ENCODE measurements at places on chromosomes 12 and 14.

DNA sequence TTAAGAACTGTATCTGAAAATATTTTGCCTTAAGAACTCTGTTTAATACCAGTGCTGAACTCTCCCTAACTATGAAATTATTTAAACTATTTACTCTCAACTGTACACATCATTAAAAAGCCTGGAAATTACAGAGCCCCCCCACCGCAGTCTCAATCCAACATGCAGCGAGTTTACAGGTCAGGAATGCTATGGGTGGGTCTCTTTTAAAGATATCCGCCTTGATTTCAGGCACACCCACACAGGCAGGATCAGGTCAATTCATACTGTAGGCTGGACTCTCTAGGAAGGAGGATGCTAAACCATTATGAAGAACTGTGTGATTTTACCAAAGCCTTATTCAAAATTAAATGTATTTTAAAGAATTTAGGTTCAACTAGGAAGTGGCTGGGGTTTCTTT, 16.5 kb downstream of the SPTLC2 start:
- DNase-seq, result no peak

DNA sequence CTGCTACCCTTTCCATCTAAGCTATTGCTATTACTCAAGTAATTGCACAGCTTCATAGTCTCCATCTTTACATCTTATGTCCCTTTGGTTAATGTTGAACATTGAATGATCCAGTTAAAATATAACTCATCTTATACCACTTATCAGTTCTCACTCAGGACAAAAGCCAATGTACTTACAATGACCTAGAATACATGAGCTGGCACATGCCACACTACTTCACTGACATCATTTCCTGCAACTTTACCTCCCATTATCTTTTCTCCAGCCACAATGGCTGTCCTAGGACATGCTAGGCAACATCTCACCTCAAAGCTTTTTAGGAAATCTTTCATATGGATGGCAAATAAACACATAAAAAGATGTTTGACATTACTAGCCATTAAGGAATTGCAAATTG, 309.2 kb downstream of the FOXG1 start:
- no peak for DNase-seq

DNA sequence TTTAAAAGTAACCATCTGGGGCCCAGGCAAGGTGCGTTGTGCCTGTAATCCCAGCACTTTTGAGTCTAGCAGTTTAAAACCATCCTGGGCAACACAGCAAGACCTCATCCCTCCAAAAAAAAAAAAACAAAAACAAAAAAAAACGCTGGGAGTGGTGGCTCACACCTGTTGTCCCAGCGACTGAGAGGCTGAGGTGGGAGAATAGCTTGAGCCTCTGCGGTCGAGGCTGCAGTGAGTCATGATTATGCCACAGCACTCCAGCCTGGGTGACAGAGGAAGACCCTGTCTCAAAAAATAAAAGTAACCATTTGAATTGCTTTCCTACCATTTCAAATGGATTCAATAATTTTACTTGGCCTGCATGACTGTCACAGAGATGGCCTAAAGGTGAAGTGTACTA, 186.5 kb upstream of the ATP2B1 start:
- no peak for DNase-seq

DNA sequence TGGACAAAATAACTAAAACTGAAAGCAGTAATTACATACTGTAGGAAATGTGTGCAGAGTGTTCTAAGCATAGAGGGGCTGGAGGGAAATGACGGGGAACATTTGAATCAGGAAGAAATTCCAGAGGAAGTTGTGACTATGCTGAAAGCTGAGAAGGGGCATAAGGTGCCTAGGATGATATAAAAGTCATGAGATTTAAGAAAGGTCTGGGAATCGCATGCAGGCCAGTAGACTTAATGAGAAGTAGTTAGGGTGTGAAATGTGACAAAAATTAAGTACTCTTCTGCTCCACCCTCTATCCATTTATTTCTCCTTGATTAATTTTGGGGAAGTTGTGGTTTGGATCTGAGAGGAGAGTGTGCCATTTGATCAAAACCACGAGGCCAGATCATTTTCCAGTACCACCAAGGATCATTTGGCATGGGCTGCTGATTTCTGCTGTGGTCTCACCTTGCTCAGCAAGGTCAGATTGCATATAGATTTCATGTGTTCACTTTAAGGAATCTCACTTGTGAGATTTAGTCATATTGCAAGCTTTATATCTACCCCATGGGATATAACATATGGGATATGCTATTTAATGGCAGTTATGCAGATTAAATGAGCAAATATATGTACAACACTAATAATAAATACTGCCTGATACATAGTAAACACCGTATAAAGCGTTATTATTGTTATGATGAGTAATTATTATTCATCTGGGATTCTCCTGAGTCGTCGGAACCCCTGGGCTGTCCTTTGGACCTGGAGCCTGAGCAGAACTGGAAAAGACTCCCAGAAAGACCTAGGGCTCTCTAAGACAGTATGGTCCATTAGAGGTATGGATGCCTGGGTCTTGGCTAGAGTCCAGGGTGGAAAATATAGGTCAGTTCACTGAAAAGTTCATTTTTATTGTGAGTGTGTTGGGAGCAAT, 72.3 kb downstream of the SRGAP1 start:
- no peak for DNase-seq

DNA sequence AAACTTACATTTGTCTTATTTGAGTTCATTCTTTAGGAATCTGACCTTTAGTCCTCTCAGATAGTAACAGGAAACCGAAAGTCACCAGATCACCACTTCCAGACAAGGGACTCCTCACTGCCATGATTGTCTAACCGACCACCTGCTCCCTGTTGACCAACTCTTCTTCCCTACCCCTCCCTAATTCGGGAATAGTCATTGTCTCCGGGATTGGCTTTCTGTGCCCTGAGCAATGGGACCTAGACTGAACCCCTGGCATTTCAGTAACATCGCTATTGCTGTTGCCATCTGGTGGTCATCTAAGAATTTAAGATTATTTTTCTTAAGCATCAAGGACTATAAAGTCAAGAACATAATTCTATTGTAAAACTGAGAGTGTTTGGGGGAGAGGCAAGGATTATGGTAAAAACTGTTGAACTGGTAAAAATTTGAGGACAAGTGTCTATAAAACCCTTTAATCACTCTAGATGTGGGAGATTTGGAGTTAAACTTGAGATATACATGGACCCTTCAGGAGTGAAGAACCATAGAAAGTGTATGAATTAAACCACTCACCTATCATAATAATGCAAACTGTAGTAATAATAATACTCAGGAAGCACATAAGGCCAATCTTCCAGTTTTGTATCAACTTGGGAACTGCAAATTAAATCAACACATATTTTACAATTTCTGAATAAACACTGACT, 6.3 kb downstream of the CLEC2A start:
- no peak for DNase-seq

DNA sequence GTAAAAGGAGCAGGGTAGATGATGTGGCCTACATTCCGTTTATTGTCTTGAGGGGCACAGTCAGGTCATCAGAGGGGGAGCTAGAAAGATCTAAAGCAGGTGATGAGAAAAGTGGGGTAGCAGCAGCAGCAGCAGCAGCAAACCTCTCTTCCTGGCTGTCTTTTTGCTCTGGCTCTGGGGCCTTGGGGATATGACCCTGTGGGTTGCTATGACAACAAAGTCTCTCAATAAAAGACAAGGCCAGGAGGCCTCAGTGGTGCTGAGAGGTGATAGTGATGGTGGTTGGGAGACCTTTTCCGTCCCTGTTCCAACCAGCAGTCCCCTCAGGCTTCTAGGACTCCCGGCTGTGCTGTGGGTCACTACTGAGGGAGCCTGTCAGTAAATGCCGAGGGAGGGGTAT, 138.6 kb downstream of the SLC8A3 start:
- no peak for DNase-seq

DNA sequence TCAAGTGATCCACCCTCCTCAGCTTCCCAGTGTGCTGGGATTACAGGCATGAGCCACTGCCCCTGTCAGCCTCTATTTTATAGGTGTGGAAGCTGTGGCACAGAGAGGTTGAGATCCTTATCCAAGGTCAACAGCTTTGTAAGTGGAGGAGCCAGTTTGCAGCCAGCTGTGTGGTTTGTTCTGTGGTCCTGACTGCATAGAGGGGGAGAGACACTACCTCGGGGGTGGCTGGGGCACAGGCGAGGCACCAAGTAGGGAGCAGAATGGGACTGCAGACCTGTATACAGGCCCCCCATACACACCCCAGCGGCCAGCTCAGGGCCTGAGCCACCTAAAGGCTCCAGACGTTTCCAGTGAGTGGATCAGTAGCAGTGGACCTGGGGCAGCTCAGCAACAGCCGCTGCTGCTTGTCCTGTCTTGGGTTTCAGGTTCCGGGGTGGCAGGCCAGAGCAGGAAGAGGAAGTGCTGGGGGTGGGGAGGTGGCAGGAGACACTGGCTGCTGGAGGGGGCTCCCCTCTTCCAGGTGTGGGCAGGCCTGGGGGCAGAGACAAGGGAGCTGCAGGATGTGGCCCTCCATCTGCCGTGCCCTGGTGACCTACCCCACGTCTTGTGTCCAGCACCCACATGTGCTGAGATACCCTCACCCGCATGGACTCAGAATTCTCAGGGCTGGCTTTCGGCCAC, 11.0 kb downstream of the ORAI1 start:
- DNase-seq, result no peak

DNA sequence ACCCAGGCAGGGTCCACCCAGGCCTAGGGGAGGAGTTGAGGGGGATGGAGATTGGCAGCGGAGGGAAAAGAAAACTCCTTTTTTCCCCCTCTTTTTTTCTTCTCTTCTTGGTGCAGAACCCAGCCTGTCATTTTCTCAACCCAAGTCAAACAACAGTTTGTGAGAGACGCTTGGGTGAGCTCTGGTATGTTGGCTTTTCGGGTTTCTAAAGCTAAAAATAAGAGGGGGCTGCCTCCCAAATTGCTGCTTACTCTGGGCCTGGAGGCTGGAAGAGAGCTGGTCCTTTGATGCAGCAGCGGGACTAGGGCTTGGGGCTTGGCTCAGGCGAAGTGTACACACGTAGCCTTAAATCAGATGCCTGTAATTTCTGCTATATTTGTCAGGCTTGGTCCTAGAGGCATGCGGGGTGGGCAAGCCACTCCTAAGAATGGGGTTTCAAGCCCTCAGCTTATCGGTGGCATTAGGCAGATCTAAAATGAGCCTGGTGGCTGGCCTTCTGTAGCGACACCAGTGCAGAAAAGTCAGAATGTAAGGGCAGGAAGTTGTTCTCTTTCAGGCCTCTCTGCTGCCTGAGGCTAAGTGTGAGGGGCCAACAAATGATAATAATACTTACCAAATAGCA, 816 bp upstream of the SLC8A3 start:
- DNase-seq, result no peak

- no peak for DNase-seq
Observed at GRCh38 chr12:75820071-75820470, 211.5 kb downstream of the PHLDA1 start.

DNA sequence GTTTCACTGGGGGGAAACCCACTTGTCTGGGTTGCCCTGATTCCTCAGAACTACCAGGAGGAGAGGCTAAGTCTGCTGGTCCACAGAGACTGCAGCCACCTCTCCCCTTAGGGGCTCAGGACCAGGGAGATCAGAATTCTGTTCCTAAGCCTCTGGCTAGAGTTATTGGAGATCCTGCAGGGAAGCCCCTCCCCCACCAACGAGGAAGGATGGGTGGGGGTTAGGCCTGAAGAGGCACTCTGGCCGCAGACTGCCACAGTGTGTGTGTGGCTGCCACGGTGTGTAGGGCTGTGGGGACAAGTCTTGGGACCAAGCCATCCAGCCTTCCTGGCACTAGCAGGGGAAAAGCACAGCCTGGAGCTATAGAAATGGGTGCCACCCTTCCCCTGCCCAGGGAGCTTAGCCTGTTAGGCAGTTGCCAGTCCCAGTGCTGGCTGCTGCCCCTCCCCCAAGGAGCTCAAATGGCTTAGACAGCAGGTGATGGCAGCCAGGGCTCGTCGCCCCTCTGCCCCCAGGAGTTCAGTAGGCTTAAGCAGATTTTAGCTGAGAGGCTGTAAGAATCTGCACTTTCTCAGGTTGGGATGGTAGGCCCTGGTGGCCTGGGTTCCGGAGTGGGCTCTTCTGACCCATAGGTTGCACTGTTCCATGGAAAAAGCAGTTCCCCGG, 107.7 kb downstream of the ERGIC2 start:
- no peak for DNase-seq

- no peak for DNase-seq
Observed at GRCh38 chr14:75383721-75384120, 44.1 kb upstream of the JDP2 start.

GRCh38 chr12:107441665-107442300, 243.8 kb upstream of the PWP1 start:
- DNase-seq, result no peak

- DNase-seq, result no peak
Observed at GRCh38 chr14:96503306-96503679, 1.1 kb downstream of the PAPOLA start.

DNA sequence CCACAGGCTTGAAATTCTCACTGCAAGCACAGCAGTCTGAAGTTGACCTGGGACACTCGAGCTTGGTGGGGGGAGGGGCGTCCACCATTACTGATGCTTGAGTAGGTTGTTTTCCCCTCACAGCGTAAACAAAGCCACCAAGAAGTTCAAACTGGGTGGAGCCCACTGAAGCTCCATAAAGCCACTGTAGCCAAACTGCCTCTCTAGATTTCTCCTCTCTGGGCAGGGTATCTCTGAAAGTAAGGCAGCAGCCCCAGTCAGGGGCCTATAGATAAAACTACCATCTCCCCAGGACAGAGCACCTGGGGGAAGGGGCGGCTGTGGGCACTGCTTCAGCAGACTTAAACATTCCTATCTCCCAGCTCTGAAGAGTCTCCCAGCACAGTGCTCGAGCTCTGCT, 31.7 kb upstream of the ST8SIA1 start:
- DNase-seq, result no peak

- no peak for DNase-seq
Observed at GRCh38 chr12:124465473-124465872, 101.9 kb downstream of the NCOR2 start.

DNA sequence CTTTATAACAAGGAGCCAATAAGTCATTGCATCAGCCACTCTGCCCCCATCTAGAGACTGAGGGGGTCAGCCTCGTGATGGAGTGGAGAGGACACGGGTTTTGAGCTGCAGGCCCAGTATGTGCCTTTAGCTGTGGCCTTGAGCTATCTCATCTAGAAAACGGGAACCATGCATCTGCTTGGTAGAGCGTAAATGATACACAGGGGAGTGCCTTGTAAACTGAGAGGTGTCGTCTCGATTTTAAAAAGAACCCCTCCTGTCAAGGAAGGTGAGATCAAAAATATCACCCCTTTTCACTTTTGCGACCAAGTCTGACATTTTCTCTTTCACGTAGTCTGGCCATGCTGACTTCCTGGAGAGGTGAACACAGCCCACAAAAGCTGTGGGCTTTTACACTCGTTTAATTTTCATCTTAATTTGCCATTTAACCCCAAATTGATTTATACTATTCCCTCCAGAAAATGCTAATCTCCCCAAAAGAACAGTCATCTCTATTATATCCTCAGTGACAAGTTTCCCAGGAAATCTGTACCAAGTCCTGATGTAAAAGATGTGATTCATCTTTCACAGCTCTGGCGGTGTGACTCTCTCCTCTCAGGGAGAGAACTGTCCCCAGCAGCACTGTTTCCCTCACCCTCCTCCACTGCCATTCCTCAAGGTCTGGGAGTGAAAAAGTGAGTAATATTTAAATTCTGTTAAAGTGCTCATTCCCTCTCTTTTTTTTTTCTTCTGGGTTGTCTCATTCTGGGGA, 30.6 kb downstream of the VCPKMT start:
- DNase-seq, result no peak

GRCh38 chr12:97778111-97778510, 315.5 kb downstream of the RMST start:
- no peak for DNase-seq

Data from sciatic nerve (tissue), 2 donors.